ENCODE measurements at places on chromosomes 5 and 9.

DNA sequence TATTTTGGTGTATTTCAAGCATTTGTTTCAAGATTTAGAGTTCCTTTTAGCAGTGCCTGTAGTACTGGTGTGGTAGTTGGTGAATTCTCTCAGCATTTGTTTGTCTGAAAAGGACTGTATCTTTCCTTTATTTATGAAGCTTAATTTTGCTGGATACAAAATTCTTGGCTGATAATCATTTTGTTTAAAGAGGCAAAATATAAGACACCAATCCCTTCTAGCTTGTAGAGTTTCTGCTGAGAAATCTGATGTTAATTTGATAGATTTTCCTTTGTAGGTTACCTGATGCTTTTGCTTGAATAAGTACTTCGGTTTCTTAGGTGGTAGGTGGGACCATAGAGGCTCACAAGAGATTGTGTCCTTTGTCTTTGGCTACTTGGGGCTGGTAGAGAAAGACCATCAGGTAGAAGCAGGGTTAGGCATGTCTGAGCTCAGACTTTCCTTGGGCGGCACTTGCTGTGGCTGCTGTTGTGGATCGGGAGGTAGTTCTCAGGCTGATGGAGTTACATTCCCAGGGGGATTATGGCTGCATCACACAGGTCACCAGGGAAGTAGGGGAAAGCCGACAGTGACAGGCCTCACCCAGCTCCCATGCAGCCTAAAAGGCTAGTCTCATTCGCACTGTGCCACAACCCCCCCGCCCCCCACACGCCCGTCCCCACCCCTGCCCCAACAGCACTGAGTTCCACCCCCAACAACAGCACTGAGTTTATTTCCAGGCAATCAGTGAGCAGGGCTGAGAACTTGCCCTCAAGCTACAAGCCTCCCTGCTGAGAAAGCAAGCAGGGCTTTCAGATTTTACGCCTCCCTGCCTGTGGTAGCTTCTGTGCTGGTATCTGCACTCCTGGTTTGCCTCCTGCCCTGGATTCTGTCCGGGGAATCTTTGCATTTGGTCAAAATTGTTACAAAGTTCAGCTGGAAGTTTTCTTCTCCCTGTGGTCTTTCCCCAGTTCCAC lies 127.1 kb upstream of the GLRA1 start:
- no peak for DNase-seq

GRCh38 chr5:9474219-9475002 lies 71.5 kb downstream of the SEMA5A start:
- DNase-seq = no peak

DNA sequence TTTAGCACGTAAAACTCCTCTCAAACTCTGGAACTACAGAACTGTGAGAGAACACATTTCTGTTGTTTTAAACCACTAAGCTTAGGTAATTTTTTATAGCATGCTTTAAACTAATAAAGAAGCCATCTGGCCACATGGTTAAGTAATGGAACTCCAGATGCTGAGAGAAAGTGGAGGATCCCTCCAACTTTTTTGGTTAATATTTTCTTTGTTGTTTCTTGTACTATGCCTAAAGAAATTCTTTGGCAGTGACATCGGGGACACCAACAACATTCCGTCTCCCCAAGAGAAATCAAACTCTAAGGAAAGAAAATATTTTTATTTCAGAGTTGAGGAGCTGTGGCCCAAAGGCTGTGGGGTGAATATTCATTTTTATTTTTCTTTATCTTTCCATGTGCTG lies 734.8 kb upstream of the CDH9 start:
- no peak for DNase-seq

GRCh38 chr5:39698838-39699560 lies 274.2 kb upstream of the DAB2 start:
- DNase-seq = no peak

DNA sequence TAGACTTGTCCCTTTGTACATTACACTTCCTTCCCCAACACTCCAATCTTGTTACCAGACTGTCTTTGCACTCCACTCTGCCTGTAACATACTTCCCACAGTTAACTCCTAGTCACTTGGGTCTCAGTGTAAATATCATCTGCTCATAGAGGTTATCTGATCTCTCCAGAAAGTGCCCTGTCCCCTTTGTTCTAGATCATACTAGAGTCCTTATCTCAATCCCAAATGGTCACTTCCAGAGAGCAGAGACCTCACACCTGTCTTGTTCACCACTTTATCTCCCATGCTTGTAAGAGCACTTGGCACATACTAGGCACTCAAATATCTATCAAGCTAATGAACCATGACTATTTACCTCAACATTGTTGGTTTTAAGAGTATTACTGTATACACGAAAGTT lies 30.4 kb downstream of the SETX start:
- DNase-seq = no peak

GRCh38 chr5:124659798-124660197 lies 86.6 kb downstream of the ZNF608 start:
- DNase-seq = no peak

DNA sequence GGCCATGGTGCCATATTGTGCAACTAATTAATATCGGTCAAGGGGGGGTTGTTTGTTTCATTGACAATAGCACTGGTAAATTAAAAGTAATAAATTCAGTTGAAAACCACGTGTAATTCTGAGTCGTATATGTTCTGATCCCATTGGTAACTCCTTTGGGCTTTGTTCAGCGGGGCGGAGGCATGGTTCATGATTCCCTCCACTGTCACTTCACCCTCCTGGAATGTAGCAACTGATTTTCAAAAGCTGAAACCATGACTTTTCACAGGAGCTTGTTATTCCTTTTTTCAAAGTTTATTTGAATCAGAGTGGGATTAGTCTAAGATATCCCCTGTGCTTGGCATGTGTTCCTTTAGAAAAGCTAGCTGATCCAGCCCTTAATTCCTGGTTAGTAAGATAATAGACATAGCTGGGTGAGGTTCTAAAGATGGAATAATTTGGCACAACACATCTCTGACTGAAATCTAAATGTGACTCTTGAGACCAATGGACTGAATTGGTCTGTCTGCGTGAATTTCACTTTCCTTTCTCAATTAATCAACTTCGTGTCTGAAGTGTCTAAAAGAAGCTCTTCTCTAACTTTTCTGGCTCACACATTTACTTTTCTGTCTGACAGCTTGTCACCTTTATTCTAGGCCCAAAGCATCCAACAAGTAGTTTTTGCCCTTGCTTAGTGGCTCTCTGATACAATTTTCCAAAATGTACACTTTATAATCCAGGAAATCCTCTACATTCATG lies 185.7 kb upstream of the VCAN start:
- DNase-seq = no peak

- no peak for DNase-seq
These were observed 41.0 kb downstream of the OTULIN start for GRCh38 chr5:14705556-14705955.

- DNase-seq = no peak
These were observed 1233.4 kb upstream of the DMAC1 start for GRCh38 chr9:9033022-9033421.

DNA sequence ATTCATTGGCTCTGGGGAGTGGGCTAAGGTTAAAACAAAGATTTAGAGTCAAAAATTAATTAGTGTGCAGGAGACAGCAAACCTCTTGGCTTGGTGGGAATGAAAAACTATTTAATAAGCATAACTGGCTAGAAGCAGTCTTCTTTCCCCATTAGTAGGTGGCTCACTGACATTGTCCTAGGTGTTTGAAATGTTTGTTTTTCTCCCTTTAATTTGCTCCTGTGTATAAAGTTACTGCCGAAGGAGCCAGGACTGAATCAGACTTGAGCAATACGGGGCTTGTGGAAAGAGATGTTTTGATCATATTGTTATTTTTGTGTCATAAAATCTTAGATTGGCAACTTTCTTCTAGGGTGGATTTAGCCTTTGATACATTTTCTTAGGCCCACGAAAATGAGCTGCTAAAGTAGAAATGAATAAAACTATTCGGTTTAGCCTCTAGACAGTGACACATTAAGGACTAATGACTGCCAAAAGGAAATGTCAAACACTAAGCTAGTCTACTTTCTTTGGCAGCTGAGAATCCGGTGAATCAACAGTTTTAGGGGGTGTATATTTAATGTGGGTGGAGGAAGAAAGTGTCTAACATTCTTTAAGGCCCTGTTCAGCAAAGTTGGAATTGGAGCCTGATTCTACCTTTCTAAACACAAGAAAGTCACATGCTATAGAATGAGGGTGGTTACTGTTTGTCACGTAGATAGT lies 30.2 kb downstream of the LRRTM2 start:
- DNase-seq = no peak

- no peak for DNase-seq
These were observed 307.8 kb upstream of the ARRDC3 start for GRCh38 chr5:91690921-91691320.

GRCh38 chr9:95923794-95924193 lies 48.3 kb downstream of the ERCC6L2 start:
- DNase-seq = no peak

DNA sequence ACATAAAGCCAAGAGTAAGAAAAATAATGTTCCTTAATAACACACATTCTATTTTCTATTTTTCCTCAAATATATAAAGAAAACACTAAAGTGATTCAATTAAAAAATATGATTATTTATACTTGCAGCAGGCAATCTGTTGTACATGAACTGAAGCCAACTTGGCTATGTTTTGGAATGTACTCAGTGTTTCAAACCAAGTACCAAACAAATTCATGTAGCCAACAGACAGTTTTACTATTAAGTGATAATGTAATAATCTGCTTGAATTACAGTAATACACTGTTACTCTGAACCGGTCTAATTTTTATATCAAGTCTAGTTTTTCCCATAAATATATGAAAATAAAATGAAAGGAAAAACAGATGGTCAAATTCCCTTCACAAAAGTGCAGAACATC lies 58.0 kb downstream of the CEP120 start:
- no peak for DNase-seq

DNA sequence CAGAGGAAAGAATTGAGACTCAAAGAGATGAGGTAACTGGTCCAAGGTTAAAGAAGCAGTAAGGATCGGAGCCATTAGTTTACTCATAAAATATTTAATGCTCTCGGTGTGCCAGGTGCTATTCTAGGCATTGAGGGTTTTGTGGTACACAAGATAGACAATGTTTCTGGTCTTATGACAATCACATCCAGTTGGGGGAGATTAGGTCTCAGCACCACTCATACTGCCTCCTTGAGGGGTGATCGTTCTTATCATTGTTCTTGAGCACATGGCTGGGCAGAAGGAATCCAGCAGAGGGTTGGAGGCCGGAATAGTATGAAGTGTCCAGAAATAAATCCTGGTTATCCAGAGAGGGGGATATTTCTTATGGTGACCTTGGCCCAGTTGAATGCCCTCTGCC lies 40.7 kb upstream of the LCP2 start:
- no peak for DNase-seq

- DNase-seq = no peak
These were observed 22.0 kb downstream of the ALDH1A1 start for GRCh38 chr9:72930828-72931227.

DNA sequence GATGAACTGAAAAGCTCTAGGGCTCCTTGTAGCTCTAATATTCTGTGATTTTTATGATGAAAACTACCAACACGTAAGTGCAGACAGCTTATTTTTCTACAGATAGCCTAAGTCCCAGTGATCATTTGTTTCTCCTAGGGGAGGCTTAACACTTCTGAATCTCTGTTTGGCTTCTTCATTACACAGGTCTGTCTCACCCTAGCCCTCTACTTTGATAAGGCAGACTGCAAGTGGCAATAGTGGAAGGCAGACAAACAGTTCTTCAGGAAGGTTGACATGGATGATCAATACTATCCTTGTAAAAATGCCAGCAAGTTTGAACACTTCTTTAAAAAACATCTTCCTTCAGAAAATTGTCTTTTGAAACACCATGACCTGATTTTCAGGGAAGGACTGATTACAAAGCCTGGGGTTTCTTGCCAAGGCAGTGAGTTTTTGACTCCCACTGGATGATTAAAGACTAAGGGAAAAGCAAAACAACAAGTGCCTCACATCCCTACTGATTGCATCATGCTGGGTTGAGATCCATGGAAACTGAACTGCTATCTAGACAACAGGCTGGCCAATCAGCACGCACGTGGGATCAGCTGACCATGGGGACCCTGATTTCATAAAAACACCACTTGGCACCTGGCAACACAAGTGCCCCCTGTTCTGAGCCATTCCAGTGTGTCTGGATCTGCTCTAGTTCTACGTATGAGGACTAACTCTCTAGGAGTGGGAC lies 212.2 kb downstream of the SMARCA2 start:
- DNase-seq = no peak

DNA sequence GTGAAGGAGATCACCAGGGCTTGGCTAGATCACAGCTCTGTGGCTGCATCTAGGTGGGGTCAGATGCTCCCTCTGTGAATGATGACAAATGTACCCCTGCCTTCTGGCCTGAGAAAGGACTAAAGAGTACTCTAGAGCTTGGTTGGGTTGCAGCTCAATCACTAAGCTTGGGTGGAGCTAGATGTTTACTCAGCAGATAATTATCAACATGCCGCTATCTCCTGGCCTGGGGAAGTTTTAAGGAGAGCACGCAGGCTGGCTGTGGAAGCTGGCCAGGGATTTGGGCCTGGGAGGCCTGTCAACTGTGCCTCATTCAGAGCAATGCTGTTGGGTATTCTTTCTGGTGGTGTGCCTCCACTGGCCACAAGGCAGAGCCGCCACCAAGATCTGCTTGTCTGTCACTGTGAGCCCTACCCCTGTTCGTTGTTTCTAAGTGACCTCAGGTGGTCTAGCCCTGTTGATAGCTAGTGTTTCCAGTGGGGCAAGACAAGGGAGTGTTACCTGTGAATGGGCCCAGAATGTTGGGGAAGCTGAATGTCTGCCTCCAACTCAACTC lies 181.7 kb downstream of the ADGRV1 start:
- DNase-seq = no peak

GRCh38 chr5:33315189-33315588 lies 125.6 kb upstream of the TARS1 start:
- DNase-seq = no peak

- DNase-seq = no peak
These were observed 1793.1 kb downstream of the EFNA5 start for GRCh38 chr5:105877592-105877991.

- no peak for DNase-seq
These were observed 36.9 kb downstream of the LMX1B start for GRCh38 chr9:126650404-126651341.

DNA sequence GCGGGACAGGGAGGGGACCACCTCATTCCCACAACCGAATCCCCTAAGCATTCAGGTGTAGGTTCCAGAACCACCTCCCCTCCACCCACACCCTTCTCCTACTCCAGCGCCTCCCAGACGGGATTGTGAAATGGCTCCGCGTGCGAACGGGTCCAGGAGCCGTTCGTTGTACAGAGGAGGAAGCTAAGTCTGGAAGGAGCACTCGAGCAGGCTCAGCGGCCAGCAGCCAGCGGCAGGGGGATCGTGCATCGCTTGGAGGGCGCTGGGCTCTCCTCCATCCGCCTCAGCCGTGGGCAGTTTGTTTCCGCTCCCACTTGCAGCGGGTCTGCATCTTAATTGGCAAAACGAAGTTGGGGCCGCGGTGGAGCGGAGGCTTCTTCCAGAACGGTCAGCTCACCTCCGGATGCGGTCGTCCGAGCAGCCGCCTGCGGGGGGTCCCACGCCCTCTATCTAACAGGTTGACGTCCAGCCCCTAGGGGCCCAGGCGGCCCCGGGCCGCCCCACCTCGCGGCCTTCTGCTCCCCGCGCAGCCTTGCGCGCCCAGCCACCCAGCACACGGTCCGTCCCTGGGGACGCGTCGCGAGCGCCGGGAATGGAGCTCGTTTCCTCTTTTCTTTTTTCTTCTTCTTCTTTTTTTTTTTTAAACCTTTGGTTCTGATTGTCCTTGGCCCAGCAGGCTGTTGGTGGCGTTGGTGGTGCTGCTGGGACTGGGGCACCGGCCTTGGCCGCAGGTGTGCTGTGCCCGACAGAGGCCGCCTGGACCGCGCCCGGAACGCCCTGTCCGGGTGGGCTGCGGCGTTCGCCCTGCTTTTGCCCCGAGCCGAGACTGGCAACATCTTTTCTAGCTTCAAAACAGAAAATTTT lies 3.9 kb upstream of the BARX1 start:
- peak; percentile 49 for DNase-seq

GRCh38 chr9:21141427-21141882 lies at the start of gene IFNW1:
Gene IFNW1, minus strand, starts transcription at chr9:21141832. Its CDS starts 262 bp downstream, at chr9:21141570.
- no peak for DNase-seq

Data from activated naive CD4-positive, alpha-beta T cell treated with anti-CD3 and anti-CD28 coated beads, Interleukin-2, amount 50 U/mL, for 72 hours (primary cell).